ENCODE measurements at places on chromosomes 11 and 22.

DNA sequence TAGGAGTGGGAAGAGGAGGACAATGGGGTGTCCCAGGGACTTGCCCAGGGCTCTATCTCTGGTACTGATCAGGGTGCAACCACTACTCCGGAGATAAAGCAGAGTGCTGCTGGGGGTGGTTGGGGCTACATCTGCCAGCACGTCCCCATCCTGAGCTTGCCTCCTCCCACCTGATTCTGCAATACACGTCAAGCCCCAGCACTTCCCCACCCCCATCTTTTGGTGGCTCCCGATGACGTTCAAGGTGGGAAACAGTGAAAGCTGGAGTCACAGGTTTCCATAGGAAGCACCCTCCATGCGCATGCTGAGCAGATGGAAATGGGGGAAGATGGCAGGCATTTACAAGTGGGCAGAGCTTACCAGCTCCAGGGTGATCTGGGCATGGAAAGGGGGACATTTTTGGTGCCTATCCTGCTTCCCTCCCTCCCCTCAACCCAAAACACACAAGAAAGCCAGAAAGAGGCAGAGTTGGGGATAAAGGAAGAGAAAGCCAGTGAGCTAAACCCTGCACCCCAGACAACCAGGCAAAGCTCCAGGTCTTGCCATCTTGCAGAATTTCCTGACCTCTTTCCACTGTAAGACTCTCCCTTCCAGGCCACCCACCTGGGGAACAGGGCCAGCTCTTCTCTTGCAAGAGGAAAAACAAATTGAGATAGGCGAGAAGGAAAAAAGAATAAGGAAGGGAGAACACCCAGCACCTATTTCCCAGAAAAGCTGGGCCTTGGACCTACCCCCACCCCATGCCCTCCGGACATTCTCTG lies 15.8 kb downstream of the SYT7 start:
- DNase-seq, result no peak

DNA sequence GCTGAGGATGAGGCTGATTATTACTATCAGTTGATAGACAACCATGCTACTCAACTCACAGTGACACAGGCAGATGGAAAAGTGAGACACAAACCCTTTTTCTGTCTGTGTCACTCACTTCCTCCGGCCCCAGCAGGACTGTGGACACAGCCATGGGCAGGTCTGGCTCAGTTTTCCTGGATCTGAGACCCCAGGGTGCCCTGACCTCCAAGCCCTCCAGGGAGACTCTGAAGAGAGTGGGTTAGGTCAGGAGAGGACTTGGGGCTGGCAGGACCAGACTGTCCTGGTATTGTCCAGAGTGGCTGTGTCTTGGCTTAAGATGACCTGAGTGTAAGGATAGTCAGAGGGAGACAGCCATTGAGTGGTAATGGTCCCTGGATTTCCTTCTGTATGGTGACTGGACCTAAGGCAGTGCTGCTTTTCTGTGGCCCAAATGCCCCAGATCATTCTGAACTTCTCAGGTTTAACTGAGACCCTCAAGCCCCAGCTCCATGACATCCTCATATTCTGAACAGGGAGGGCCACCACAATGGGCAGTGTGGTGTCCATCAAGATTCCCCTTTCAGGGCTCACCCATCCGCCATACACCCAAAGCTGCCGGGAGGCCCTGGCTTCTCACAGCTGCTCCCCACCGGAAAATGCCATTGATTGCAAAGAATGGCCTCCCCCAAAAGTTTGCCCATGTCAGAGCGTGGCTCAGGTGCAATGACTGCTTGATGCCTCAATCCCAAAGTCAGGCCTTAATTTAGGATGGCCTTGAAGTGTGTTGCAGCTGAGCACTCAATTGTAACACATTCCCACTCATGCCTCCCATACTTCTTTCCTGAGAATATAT lies 36.2 kb upstream of the PRAME start:
- no peak for DNase-seq

- DNase-seq, result no peak
Observed at GRCh38 chr22:32326647-32327046, 31.0 kb upstream of the RFPL3 start.

- no peak for DNase-seq
Observed at GRCh38 chr22:44098966-44099530, 74.9 kb downstream of the PARVB start.

DNA sequence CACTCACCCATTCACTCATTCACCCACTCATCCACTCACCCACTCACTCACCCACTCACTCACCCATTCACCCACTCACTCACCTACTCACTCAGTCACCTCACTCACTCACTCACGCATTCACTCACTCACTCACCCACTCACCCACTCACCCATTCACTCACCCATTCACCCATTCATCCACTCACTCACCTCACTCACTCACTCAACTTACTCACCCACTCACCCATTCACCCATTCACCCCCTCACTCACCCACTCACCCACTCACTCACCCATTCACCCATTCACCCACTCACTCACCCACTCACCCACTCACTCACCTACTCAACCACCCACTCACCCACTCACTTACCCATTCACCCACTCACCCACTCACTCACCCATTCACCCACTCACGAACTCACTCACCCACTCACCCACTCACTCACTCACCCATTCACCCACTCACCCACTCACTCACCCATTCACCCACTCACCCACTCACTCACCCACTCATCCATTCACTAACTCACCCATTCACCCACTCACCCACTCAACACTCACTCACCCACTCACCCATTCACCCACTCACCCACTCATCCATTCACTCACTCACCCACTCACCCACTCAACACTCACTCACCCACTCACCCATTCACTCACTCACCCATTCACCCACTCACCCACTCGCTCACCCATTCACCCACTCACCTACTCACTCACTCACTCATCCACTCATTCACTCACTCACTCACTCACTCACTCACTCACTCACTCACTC lies 13.7 kb downstream of the MUC5AC start:
- no peak for DNase-seq
